Activated CD4-positive, CD25-positive, alpha-beta regulatory T cell treated with anti-CD3 and anti-CD28 coated beads, Interleukin-2, amount 50 U/mL, for 72 hours (primary cell): ENCODE measurements at places on chromosomes 11 and 22.

DNA sequence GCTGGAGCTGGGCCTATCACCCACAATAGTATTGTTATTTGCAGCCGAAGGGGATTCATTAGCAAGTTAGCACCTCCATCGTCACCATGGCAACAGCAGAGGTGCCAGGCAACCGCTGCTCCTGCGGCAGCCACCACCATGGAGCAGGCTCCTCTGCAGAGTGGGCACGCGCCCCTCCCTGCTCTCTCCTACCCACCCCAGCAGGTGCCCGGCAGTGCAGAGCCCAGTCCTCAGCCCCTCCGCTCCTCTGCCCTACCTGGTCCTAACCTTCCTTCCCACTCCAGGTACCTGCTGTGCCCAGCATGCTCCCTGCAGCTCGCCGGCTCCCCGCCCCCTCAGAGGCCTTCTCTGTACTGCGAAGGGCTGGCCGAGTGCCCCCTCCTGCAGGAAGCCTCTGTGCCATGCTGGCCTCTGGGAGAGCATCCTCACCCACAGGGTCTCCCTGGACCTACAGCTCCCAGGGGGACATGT is 3.6 kb downstream of the DUSP8 start:
- no peak for DNase-seq

- peak; percentile 62 for DNase-seq
These were observed at the start of gene CCDC116 for GRCh38 chr22:21632237-21632895. Gene CCDC116 (plus strand): TSS chr22:21632760. CDS start chr22:21633182, 422 bp downstream.

DNA sequence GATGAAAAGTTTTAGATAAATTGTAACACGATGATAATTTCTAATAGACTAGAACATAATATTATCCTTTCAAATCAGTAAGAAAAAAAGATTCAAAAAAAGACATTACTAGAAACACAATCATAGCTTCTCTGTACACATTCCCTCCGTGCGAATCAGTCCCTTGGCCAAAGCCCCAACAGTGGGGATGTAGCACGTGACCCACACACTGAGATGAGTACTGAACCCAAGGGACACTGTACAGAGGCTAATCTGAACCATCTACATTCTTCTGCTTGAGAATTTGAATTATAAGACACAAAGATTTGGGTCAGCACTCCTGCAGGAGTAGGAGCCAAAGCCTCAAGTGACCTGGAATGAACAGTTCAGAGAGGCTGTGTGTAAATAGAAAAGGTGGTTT is 353.7 kb downstream of the INSC start:
- no peak for DNase-seq

GRCh38 chr22:33350961-33351360 is 292.8 kb upstream of the SYN3 start:
- DNase-seq: no peak
